Thyroid gland (tissue), 4 donors: ENCODE measurements at places on chromosomes 7 and 10.

DNA sequence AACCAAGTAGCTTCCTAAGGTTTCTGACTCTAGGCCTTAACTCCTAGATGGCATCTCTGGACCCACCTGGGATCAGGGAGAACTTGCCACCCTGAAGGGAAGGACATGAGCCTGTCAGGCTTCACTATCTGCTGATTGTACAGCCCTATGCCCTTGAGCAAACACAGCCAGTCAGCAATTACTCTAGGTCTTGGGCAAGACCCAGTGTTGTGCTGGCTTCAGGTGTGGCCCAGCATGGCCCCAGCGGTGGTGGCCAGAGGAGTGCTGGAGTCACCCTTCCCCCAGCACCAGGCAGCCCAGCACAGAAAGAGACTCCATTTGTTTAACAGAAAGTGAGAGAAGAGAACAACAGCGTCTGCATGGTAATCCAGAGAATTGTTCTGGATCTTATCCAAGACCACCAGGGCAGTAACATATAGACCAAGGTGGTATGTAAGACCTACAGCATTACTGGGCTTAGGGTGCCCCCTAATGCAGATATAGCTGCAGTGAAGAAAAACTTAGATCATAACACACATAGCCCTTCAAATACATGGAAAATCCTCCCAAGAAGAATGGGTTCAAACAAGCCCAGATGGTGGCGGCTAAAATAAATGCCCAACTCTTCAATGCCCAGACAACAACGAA is 207.7 kb downstream of the MAGI2 start:
- no peak overlapping the region for H3K27ac ChIP-seq
- H3K4me3 ChIP-seq = no peak overlapping the region
- H3K27me3 ChIP-seq = no peaks in the 10 kb centered on the region
- no peaks in the 10 kb centered on the region for H3K4me1 ChIP-seq

GRCh38 chr10:110680273-110681020 is 36.3 kb downstream of the RBM20 start:
- DNase-seq = no peak
- H3K27ac ChIP-seq = no peak overlapping the region
- no peak overlapping the region for H3K4me3 ChIP-seq
- no peaks in the 10 kb centered on the region for H3K4me1 ChIP-seq
- no peaks in the 10 kb centered on the region for H3K27me3 ChIP-seq

GRCh38 chr10:22852712-22853353 is 75.0 kb upstream of the ARMC3 start:
- DNase-seq = no peak
- no peaks in the 10 kb centered on the region for H3K4me1 ChIP-seq
- no peaks in the 10 kb centered on the region for H3K27me3 ChIP-seq
- no peaks in the 10 kb centered on the region for H3K36me3 ChIP-seq
- no peak overlapping the region for H3K27ac ChIP-seq

DNA sequence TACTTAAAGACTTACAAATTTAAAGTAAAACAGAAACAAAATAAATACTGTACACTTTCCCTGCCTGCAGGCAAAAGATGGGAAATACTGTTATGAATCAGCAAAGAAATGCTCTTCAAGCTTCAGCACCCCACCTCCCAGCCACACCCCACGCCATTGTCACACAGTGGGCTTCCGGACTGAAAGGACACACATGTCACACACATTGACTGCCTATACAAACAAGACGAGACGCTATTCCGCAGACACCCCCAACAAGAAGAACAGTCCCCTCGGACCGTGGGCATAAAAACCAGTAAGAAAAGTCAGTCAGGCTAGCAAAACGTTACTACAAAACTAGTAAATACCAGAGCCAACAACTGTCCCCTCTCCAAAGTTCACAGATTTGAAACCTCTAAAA is 22.2 kb upstream of the PARP12 start:
- no peaks in the 10 kb centered on the region for H3K36me3 ChIP-seq
- no peak overlapping the region for H3K4me3 ChIP-seq
- H3K27me3 ChIP-seq = no peaks in the 10 kb centered on the region
- H3K27ac ChIP-seq = no peak overlapping the region
- no peaks in the 10 kb centered on the region for H3K4me1 ChIP-seq

GRCh38 chr7:18590744-18591340 is 95.3 kb downstream of the HDAC9 start:
- DNase-seq = no peak
- no peak overlapping the region for H3K4me3 ChIP-seq
- H3K27ac ChIP-seq = no peak overlapping the region

DNA sequence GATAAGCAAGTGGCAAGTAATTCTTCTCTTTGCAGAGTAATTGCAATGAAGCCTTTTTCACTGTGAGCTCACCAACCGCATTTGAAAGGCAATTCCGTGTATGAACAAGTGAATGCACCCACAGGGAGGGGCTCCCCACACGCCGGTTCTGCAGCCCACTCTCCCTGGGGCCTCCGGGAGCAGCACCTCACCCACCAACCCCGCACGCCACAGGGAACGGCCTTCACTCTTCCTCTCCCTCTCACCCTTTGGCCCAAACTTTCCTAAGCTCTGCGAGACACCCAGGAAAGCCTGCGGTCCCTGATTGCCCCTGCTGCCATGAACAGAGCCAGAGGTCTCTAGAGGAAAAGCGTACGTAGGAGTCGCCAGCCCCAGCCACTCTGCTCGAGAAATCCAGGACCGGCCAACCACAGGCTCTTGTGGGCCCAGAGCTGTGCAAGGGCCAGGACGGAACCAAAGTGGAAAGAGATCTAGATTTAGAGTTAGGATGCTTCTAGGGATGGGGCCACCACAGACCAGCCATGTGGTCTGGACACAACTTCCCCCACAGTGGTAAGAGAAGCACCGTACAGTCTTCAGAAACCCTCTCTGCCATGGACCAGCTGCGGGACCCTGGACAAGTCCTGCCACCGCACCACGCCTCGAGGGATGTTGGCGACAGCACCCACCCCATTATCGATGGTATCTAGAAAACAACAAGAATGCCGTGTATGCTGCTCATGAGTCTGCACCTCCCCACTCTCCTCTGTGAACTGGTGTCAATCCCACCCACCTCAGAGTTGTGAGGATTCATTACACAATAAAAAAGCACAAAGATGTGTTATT is 3.6 kb downstream of the WDR86 start:
- no peaks in the 10 kb centered on the region for H3K27me3 ChIP-seq
- no peak overlapping the region for H3K27ac ChIP-seq
- H3K4me3 ChIP-seq = no peak overlapping the region
- H3K36me3 ChIP-seq = no peaks in the 10 kb centered on the region
- H3K4me1 ChIP-seq = peaks cover 43% of the 10 kb centered on the region
